ENCODE measurements at places on chromosomes 12 and 14.

GRCh38 chr12:52231305-52232202, 1.5 kb upstream of the KRT7 start:
- DNase-seq, result no peak

- DNase-seq, result no peak
These were observed 28.8 kb downstream of the OAS2 start for GRCh38 chr12:113007166-113007565.

- DNase-seq, result no peak
These were observed 278.4 kb upstream of the ATXN7L3B start for GRCh38 chr12:74259199-74259598.

GRCh38 chr12:47814539-47815170, 5.0 kb downstream of the HDAC7 start:
- no peak for DNase-seq

Data from stimulated activated CD4-positive, alpha-beta T cell treated with anti-CD3 and anti-CD28 coated beads, Interleukin-2, amount 100 ng/mL, for 48 hours (primary cell).